ENCODE measurements at places on chromosomes 5 and 9.

GRCh38 chr5:171614971-171615653 is 170.5 kb upstream of the SMIM23 start:
- no peak for DNase-seq

DNA sequence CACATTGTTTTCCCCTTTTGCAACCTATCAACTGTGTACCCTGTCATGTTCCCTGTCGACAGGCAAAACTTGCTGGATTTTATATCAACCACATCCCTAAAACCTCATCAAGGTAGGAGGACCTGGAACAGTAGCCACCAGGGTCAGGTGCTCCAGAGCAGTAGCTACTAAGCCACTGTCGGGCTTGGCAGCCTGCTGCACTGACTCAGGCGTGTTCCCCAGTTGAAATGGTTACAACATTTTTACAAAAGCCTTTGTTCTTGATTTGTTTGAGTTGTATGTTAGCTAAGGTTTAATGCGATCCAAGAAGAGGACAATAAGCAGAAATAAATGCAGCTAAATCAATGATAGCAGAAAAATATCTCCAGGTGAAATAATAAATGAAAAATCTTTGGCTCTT is 407.4 kb upstream of the TLE4 start:
- DNase-seq: no peak

- DNase-seq: no peak
These were observed 1.9 kb downstream of the OCLN start for GRCh38 chr5:69494452-69494851.

- DNase-seq: no peak
These were observed 36.2 kb downstream of the TNFSF15 start for GRCh38 chr9:114769624-114770023.

- DNase-seq: no peak
These were observed 443.4 kb upstream of the TRPC7 start for GRCh38 chr5:136808756-136809155.

GRCh38 chr9:88754452-88754851 is 219.5 kb downstream of the NXNL2 start:
- DNase-seq: no peak

DNA sequence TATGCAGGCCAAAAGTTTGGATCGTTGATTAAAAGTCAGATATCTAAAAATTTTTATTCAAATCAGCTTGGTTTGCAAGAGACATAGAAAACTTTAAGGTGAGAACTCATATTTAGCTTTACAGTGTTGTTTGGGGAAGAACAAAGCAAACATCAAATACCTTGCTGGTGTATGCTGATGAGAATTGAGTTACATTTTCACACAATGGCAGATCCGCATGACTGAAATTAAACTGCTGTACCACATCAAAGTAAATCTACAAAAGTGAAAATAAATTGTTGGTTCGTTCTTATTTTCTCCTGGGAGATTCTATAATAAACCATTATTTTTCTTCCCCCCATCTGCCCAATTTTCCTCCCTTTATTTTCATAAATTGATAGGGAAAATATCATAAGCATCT is 198.2 kb upstream of the PCSK5 start:
- no peak for DNase-seq

- no peak for DNase-seq
These were observed 14.5 kb upstream of the TGFBI start for GRCh38 chr5:136014049-136015002.
